ENCODE measurements at places on chromosomes 7 and 10.

- DNase-seq: no peak
These were observed 63.5 kb downstream of the LHPP start for GRCh38 chr10:124524991-124525653.

GRCh38 chr7:155483868-155484325 lies 26.0 kb downstream of the EN2 start:
- no peak for DNase-seq

DNA sequence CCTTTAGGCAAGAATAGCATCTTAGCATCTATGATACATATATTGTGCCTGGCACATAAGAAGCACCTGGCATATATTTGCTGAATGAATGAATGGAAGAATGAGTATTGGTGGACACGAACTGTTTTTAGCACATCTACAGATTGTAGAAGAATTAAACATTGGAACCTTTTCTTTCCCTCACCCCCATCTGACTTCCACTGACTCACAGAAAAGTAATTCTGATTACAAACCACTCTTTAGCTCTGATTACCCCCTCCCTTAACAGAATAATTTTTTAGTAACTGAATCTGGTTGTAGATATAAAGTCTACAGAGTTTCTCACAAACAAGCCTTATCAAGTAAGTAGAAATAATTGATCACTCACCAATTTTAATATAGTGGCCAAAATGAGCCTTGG lies 31.9 kb downstream of the SLC26A4 start:
- DNase-seq: no peak

DNA sequence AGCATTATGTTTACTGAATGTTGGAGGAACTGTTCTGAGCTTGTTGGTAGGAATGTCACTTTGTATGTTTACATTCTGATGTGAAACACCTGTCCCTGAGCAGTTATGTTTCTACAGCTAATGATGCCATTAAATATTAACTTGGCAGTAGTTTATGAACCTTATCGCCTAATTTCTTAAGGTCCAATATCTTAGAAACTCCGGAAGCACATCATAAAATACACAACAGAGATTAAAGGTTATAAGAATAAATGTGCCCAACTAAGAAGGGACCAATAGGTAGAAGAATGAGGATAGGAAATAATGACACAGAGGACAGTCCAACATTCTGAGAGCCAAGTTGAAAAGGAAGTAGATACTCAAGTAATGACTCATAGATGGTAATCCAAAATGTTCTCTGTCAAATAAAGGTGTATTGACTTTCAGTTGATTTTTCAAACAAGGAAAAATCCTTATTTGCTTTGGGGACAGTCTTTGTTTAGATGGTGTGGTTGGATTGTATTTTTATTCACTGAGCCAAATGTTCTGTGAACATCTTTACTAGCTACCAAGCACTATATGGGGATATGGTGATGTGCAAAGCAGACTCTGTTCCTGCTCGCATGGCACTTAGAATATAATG lies 31.9 kb downstream of the LCOR start:
- DNase-seq: no peak

GRCh38 chr10:121325490-121326231 lies 272.6 kb downstream of the FGFR2 start:
- no peak for DNase-seq

DNA sequence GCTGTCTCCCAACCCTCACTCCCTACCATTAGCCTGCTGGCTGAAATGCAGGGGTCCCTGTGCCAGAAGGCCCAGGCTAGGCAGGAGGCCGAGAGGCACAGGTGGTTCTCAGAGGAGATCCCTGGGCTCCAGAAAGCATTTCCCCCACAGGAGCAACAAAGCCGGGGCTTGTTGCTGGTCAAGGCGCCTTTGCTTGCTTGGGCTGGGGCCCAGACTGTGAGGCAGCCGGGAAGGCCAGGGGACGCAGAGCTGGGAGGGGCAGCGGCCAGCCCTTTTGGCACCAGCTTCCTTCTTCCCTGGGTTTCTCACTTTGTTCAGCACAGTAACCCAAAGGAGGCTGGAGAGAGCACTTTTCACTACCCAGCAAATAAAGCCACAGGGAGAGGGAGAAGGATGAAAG lies 48.6 kb downstream of the FBXW4 start:
- no peak for DNase-seq

GRCh38 chr7:112873831-112874553 lies 83.8 kb upstream of the TMEM168 start:
- no peak for DNase-seq

GRCh38 chr10:122854648-122855047 lies 9.0 kb upstream of the CUZD1 start:
- no peak for DNase-seq

- no peak for DNase-seq
These were observed 34.1 kb downstream of the EGFR start for GRCh38 chr7:55052741-55053427.
